ENCODE measurements at places on chromosomes 6 and 20.

- no peak for DNase-seq
These were observed 153.6 kb upstream of the SIM1 start for GRCh38 chr6:100618351-100618671.

GRCh38 chr20:41618807-41619311, 682 bp upstream of the CHD6 start:
- no peak for DNase-seq

GRCh38 chr20:20412750-20413149, 44.8 kb downstream of the INSM1 start:
- DNase-seq: no peak

DNA sequence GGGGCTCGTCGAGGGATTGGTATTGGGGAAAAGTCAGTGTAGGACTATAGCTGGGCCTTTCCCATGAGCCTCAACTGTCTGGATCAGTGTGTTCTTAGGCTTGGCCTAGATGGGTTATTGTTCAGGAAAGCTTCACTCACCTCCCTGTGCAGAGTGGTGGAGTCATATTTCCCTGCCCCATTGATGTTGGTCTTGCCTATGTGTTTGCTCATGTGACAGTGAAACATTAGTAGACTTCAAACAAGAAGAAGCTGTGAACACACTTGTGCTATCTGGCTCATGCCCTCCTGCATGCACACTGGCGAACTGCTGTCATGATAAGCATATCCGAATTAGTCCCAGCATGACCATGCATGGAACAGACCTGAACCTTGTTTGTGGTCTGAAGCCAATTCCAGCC, 171.1 kb downstream of the DHX35 start:
- DNase-seq: no peak

DNA sequence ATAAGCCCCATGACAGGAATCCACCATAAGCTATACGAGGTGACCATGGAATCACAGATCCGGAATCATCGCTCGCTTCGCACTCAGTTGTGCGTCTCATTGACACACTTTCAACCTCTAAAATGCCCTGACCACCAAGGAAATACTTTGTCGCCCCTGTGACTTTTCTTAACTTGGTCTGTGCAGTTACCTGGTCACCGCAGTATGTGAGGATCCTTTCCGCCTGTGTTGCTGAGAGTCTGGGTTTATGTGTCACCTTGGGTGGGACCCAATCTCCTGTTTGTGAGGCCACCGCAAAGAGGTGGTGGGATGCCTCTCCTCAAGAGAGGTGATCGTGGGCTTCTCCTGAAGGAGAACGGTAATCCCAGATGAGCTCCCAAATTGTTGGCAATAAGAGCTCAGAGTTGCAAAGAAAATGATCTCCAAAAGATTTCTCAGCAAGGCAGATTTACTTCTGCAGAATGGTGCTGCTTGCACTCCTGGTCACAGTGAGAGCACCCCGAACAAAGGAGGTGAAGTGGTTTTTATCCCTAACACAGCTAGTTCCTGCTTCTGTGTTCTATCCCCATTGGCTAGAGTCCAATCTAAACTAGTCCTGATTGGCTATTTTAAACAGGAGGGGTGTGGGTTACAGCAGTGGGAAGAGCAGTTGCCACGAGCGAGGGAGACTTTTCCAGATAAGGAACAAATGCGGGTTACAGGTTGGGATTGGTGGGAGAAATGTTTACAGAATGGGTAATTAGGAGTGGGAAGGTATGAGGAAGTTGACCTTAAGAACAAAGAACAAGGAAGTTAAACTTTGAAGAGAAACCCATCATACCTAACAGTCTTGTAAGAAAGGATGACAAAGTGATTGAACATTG, 9.1 kb upstream of the ZNFX1 start:
- no peak for DNase-seq

DNA sequence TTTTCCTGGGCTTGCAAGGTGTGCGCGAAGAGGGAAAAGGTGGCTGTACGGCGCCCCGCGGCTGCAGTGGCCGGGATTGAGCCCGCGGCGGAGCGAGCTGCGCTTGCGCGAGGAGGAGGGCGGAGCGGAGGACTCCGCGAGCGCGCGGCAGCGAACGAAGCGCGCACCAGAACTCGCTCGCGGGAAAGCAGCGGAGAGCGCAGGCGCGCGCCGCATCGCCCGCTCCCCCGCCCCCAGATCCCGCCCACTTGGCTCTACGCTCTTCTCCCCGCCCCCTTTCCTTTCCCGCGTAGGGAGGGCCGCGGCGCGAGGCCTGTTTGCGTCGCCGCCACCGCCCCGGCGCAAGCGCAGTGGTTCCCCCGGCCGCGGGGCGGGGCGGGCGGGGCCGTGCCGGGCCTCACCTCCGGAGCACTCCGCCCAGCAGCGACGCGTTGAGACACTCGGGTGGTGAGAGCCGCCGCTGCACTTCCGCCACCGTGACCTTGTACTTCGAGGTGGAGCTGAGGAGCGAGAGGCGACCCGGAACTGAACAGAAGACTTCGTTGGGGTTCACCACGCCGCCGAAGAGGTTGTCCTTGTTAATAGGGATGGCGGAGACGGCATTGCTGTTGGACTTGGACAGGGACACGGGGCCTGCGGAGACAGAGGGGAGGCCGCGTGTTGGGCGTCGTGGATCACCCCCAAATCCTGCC, 10.6 kb downstream of the TFAP2A start:
- DNase-seq: peak; percentile 96

Measured in ecto neural progenitor cell (in vitro differentiated cells).